Liver (tissue), 10 donors: ENCODE measurements at places on chromosomes 13 and 19. TPM values are rescaled to one million over a fixed set of nuclear protein-coding genes. Genes with fewer than 3 reads are reported as not detected.

DNA sequence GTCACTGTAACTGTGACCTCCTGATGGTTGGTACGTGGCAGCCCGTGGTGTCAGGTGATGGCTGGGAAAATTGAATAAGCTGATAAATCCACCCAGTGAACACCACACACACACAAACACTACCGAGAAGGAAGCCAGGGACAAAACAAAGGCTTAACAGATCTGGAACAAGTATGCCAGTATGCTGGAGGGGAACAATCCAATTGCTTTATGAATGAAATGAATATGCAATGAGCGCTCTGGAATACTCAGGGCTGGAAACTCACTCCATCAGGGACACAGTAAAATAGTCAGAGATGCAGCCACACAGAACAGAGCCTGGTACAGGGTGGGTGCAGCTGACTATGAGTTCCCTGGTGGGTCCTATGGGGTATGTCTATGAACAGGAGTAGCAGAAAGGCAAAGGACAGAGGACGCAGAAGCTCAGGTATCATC is 16.7 kb downstream of the TMTC4 start:
- H3K27me3 ChIP-seq: no peaks in the 10 kb centered on the region
- H3K27ac ChIP-seq: no peak overlapping the region
- peaks cover 12% of the 10 kb centered on the region for H3K36me3 ChIP-seq
- no peaks in the 10 kb centered on the region for H3K4me1 ChIP-seq
- DNase-seq: no peak

DNA sequence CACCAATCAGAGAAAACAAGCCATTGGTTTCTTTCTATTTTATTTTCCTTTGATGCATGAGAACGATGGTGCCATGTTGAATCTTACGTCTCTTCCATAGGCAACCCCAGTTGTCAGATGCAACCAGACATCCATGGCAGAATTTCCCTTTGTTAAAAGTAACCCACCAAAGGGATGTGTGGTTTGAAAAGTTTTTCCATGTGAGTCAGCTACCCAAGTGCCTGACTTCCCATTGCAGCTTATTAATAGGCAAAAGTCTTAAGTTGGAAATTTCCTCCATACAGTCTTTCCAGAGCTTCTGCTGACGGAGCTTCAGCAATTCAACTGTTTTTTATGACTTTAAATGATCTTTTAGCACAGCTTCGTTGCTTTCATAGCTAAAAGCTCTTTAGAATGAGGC is 73.8 kb upstream of the FAM216B start:
- no peaks in the 10 kb centered on the region for H3K36me3 ChIP-seq
- no peaks in the 10 kb centered on the region for H3K4me1 ChIP-seq
- H3K4me3 ChIP-seq: no peak overlapping the region
- no peak for DNase-seq

DNA sequence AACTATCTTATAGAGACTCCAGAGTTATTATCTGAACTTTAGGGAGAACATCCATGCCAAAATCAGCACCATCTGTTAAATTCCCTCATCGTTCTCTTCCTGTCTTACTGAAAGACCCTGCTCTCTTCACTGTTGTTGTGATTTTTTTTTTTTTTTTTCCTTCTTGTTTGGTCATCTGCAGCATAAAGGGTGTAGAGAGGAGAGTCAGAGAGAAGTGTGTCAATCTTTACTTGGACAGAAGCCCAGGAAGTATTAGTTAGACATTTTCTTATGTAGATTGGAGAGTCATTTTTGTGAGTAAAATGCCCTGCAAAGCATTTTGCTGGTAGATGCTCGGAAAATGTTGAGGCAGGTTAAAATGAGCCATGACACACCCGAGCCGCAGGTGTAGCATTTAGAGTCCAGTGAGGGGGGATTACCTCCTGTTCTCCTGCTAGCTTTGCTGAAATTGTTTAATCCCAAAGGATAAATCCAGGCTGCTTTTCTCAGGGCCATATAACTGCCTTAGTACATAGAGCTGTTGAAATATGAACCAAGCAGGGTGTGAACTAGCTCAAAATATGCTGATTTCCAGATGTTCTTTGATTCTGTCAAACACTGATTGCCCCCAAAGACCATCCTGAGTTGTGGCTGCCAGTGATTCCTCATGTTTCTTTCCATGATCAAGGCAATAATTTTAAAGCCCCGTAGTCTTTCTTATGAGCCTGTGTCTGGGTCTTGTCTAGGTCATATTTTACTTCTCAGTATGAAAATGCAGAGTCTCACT is 143.5 kb downstream of the DCT start:
- no peak overlapping the region for H3K4me3 ChIP-seq
- no peaks in the 10 kb centered on the region for H3K36me3 ChIP-seq
- no peak overlapping the region for H3K27ac ChIP-seq
- H3K27me3 ChIP-seq: no peaks in the 10 kb centered on the region
- no peak for DNase-seq
- H3K4me1 ChIP-seq: peaks cover 8% of the 10 kb centered on the region

- no peak overlapping the region for H3K27ac ChIP-seq
- H3K4me1 ChIP-seq: no peaks in the 10 kb centered on the region
- H3K27me3 ChIP-seq: no peaks in the 10 kb centered on the region
- DNase-seq: no peak
- H3K36me3 ChIP-seq: no peaks in the 10 kb centered on the region
- H3K4me3 ChIP-seq: no peak overlapping the region
Measured at GRCh38 chr19:6970443-6970842, 50.8 kb downstream of the MBD3L2B start.

PALM3 gene
- 6.6 TPM for total RNA-seq

SF3A2 gene
- 12.9 TPM for total RNA-seq
